Esophagus muscularis mucosa (tissue), 4 donors: ENCODE measurements at places on chromosomes 3 and 15.

DNA sequence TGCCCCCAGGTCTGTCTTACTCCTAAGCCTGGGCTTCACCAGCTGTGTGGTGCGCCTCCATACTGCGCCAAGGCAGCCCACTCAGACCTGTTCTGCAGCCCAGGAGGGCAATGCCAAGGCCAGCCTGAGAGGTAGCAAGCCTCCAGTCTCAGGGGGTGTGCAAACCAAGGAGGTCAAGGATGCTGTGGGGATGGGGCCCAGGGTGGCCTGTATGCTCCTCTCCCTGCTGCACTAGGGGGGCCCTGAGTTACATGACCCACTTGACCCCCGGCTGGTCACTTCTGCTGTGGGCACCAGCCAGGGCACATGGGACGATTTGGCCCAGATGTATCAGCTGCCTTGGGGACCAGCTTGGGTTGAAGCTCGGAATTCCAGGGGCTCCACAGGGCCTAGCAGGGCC is 70.0 kb upstream of the SLC6A6 start:
- no peak for DNase-seq

GRCh38 chr3:123113889-123114450 is 47.1 kb downstream of the PDIA5 start:
- DNase-seq: no peak

GRCh38 chr3:50174517-50174895 is 16.9 kb upstream of the GNAT1 start:
- no peak for DNase-seq

DNA sequence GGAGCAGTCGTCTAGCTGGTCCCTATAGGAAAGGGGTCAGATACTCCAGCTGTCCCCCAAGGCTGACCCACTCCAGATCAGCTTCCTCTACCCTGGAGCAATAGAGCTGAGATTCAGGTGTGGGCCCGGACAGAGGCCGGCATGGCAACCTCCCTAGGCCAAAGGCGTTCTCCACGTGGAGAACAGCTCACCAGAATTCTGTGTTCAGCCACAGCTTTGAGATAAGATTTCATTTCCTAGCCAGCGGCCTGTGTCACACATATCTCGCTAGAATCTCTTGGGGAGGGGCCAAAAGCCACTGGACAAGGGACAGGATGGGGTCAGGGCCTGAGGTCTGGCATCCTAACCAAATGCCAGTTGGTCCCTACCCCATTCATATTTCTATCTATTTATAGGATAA is 20.1 kb downstream of the SRGAP3 start:
- DNase-seq: no peak

DNA sequence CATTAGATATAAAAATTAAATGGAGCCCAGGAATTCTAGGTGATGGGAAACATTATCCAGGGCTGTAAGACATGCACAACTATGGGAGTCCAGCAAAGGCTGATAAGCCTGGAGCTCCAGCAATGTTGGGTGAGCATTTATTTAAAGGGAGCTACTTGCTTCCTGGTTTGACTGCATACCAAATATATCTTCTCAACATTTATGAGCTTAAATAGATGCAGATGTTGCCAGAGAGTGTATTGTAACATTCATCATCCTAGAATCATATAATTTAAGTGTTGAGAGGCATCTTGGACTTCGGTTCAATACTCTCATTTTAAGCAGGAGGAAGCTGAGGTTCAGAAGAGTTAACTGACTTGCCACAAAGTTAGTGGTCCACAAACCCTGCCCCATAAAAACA is 12.2 kb upstream of the POLR2M start:
- DNase-seq: no peak

- no peak for DNase-seq
Measured at GRCh38 chr15:31483053-31483985, 156.7 kb downstream of the KLF13 start.

DNA sequence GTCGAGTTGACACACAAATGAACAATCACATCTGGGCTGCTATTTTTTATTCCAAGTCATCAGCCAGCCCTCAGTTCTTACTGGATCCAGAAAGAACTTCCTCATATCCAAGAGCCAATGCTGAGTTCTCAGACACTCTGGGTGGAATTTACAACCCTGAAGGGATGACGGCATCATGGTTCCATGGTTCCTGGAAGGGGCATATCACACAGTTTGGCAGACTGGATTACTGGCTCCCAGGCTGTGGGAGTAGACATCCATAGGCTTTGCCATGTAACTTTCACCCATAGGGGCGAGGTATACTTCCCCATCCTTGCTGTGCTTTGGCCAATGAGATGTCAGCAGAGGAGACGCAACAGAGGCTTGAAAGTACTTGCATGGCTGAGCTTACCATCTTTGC is 26.9 kb upstream of the KBTBD12 start:
- no peak for DNase-seq

GRCh38 chr3:2247831-2248230 is 149.2 kb downstream of the CNTN4 start:
- no peak for DNase-seq

DNA sequence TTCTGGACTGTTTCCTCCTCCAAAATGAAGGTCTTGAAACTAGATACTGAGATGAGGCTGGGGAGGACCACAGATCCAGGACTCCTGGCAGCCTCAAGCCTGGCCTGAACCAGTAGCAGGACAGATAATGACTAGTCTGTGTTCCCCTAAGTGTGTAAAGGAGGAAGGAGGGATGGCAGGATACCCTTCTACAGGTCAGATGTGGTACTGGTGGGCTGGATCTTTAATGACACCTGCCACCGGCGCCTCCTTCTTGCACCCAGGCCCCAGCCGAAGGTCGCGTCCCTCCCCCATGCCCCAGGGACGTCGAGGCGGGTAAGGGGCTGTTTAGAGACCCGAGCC is 556 bp downstream of the USP19 start:
- DNase-seq: no peak

DNA sequence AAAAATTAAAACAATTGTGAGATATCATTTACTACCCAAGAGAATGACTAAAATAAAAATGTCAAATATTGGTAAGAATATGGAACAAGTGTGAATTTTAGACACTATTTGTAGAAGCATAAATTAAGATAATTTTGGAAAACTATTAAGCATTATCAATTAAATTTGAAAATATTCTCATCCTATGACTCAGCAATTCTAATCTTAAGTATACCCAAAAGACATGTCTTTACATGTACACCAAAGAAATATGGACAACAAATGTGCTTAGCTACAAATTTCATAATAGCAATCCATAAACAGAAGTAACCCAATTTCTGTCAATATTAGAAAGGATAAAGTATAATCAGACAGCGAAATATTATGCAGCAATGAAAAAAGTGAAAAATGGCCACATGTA is 1032.2 kb upstream of the SEMA6D start:
- DNase-seq: no peak

DNA sequence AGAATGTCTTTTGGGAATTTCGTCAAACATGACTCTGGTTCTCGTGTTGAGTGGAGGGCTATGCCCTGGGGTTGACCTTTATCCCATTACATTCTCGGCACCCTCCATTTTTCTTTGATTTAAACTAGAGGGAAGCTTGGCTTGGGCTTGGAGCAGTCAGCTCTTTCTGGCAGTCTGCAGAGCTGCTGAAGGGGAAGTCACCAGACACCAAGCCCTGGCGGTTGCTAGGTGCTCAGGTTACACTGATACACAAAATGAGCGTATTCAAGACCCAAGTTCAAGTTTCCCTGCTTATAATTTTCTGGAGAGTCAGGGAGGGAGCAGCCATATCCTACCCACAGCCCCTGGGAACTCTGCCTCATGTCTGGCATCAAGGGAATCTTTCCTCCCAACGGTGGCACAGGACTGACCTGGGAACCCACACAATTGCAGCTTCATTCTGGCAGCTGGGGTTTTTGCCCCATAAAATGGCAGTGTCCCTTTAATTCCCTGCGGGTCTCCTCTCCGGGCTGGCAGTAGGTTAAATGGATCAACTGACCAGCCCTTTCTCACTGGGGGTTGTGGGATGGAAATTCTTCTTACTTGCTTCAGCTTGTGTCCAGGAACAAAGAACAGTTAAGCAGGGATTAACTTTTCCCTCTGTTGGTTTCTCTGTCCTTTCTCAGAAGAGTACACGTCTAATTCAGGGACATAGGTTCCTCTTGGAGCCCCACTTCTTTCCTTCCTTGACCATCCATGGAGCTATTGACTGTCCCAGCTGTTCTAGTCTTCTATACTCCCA is 110.0 kb upstream of the DLG1 start:
- DNase-seq: no peak

- no peak for DNase-seq
Measured at GRCh38 chr3:115931581-115931980, 308.3 kb downstream of the GAP43 start.

DNA sequence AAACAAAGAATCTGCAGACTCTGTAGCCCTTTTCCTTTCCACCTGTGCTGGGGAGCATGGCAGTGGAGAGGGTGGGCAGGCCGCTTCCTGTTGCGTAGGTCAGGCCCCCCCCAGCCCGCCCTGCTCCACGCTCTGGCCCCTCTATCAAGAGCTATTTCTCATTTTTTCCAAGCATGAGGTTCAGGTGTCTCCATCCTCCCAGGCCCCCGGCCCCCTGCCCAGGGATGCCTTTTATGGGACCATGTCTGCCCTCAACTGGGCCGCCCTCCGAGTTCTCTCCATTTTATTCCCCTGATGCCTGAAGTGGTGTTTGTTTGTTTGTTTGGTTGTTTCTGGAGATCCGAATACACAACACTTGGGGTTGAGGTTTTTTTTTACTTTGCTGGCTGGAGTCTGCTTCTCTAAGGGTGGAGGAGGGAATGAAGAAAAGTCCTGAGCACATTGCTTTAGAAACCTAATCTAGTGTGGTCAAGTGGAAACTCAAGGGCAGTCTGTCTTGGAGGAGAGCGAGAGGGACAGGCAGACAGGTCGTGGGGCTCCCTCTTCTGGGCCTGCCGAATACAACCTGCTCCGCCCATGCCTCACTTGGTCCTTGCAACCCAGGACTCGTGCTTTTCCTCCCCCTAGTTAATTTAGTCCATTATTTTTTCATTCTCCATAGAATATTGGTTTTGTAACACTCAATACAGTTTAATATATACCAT is 176.5 kb upstream of the LYSMD4 start:
- peak; percentile 62 for DNase-seq

DNA sequence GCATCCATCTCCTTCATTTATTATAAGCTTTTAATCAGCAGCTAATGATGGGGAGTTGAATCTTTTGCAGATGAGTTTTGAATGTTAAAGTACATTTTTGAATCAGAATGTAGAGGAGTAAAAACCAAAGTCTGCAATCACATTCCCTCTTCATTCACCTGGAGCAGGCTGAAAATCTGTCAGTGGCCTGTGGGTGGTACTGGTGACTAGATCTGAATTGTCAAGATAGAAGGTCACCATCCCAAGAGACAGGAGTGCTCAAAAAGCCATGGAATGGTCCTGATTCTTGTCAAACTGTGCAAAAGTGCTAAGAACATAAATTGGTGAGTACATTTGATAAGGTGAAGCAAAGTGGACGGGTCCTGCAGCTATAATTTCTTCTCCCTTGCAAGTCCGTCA is 881.3 kb upstream of the NR2F2 start:
- no peak for DNase-seq

DNA sequence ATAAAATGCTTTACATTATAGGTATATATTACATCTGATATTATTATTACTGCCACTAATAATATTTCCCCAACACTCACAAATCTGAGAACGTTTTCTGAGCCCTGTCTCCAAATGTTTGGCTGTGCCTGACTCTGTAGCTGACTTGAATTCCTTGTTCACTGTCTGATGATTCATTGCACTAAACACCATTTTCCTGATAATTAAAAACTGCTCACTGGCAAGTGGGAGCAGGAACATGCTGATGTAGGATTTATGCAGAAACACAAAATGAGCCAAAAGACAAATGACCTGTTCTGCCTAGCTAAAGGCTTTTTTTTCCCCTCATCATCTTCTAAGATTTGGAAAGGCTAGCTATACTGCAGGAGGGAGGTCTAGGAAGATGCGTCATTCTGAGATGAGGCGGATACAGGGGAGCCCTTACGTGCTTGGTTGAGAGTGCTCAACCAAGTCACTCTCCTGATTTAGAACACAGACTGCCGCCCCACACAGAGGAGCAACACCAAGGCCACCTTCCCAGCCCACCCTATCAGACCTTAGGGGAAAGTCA is 380.7 kb downstream of the EPHB1 start:
- DNase-seq: no peak

DNA sequence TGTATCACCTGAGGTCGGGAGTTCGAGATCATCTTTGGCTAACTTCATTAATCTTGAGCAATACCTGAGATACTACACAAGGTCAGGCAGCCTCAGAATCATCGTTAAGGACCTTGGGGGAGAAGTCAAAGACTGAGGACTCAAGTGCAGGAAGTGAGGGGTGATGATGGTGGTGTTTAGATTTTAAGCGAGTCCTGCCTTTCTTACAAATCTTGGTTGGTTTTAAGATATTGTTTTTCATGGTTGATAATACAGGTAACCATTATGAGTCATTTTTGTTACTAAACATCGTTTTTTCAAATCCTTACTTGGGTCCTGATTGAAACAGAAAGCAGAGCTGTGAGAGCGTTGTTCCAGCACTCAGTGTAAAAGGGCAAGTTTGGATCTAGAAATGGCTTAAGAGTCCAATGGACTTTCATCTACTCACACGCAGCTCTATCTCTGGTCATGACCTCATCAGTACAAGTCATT is 4.1 kb downstream of the RASGRP1 start:
- peak; percentile 45 for DNase-seq

DNA sequence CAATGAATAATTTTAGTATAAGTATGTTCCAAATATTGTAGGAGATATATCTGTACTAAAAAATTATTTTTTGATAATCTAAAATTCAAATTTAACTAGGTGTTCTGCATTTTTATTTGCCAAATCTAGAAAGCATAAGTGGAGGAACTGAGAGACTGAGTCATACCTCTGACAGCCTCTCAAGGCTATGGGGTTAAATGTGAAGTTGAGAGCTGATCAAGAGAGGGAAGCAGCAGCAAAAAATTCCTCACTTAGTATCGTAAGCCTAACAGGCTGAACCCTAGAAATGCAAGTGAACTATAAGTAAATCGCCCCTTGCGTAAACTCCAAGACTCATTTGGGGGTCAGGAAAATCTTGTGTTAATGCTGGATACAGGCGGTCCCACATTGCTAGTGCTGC is 12.8 kb upstream of the TOPAZ1 start:
- DNase-seq: no peak

GRCh38 chr3:30082652-30083051 is 523.7 kb upstream of the TGFBR2 start:
- no peak for DNase-seq

- DNase-seq: no peak
Measured at GRCh38 chr15:42723068-42723467, 13.9 kb downstream of the CDAN1 start.

DNA sequence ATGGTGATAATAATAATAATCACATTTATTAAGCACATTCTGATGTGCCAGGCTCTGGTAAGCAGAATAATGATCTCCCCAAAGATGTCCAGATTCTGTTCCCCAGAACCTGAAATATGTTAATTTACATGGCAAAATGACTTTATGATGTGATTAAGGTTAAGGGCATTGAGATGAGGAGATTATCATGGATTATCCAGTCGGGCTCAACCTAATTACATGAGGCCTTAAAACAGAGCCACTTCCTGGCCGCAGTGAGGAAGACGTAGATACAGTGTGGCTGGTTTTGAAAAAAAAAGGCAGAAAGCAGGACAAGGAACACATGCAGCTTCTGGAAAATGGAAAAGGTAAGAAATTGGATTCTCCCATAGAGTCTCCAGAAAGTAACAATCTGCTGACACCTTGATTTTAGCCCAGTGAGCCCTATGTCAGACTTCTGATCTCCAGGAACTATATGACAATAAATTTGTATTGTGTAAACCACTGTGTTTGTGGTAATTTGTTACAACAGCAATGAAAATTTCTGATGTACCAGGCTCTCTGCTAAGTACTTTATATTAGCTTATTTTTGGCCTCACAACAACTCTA is 126.7 kb downstream of the ALCAM start:
- DNase-seq: no peak
